Memory B cell (primary cell): ENCODE measurements at places on chromosomes 1 and 21.

GRCh38 chr1:9292361-9293240 lies at the start of gene SPSB1:
Gene SPSB1, plus strand, starts transcription at chr1:9292894. Its CDS starts 62,998 bp downstream, at chr1:9355892.
- H3K4me1 ChIP-seq: peaks cover 4% of the 10 kb centered on the region
- peaks cover 2% of the 10 kb centered on the region for H3K27me3 ChIP-seq
- DNase-seq: peak; percentile 50
- no peak within 1 kb of the TSS for H3K27ac ChIP-seq
- H3K36me3 ChIP-seq: peaks cover 2% of the 10 kb centered on the region
- peak within 1 kb of the TSS; percentile 77 for H3K4me3 ChIP-seq

DNA sequence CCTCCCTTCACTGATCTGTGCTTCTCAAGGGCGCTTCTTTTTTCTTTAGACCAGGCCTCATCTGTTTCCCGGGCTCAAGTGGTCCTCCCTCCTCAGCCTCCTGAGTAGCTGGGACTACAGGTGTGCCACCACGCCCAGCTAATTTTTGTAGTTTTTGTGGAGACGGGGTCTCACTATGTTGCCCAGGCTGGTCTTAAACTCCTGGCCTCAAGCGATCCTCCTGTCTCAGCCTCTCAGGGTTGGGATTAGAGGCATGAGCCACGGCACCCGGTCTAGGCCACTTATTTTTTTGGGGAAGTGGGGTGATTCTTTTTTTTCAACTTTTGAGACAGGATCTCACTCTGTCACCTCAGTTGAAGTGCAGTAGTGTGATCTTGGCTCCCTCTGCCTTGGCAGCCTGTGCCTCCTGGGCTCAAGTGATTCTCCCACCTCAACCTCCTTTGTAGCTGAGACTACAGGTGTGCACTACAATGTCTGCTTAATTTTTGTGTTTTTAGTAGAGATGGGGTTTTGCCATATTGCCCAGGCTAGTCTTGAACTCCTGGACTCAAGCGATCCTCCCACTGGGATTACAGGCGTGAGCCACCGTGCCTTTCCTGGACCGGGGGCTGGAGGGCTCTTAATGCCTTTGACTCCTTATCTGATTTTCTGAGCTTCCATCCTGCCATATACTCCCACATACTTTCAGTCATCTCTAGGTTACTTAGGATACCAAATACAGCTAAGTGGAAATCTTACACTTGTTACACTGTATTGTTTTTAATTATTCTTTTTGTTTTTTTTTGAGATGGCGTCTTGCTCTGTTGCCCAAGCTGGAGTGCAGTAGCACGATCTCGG lies 18.9 kb downstream of the MFAP2 start:
- peaks cover 7% of the 10 kb centered on the region for H3K4me1 ChIP-seq
- H3K27ac ChIP-seq: no peak overlapping the region
- H3K4me3 ChIP-seq: peak overlapping the region; percentile 80
- DNase-seq: no peak

GRCh38 chr1:16618719-16619118 lies 5.4 kb upstream of the NBPF1 start:
- no peaks in the 10 kb centered on the region for H3K27me3 ChIP-seq
- no peaks in the 10 kb centered on the region for H3K36me3 ChIP-seq
- no peak overlapping the region for H3K27ac ChIP-seq
- no peaks in the 10 kb centered on the region for H3K4me1 ChIP-seq
- DNase-seq: no peak

- DNase-seq: no peak
- H3K4me3 ChIP-seq: no peak overlapping the region
- H3K27ac ChIP-seq: no peak overlapping the region
- H3K36me3 ChIP-seq: no peaks in the 10 kb centered on the region
- peaks cover 28% of the 10 kb centered on the region for H3K27me3 ChIP-seq
Measured at GRCh38 chr1:54699936-54700525, 15.6 kb upstream of the TTC4 start.
